Mammary epithelial cell (primary cell): ENCODE measurements at places on chromosomes 6 and 20. TPM values are rescaled to one million over a fixed set of nuclear protein-coding genes. Genes with fewer than 3 reads are reported as not detected.

DNA sequence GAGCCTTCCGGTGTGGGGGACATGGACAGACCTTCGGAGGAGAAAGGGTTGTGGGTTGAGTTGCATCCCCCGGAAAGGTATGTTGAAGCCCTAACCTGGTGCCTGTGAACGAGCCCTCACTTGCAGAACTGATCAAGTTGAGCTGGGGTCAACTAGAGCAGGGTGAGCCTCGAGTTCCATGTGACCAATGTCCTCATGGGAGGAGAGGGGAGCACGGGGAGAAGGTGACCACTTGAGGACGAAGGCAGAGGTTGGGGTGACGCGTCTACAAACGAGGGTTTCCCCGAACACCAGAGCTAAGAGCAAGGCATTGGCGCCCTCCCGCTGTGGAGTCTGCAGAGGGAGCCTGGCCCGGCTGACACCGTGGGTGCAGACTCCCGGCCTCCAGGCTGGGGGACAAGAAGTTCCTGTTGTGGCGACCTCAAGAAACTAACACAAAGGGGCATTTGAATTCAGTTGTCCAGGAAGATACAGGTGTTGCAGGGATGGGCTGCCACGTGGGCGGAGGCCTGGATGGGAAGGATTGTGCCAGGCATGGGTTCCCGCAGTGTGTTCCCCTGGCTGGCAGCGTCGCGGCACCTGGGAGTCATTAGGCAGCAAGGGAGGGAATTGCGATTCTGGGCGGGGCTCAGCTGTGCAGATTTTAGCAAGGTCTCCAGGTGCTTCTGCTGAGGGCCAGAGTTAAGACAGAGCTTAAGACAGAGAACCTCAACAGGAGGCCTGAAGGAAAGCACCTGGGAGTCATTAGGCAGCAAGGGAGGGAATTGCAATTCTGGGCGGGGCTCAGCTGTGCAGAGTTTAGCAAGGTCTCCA is 20.4 kb upstream of the UNC93A start:
- DNase-seq: no peak

GRCh38 chr6:97394160-97394748 is 111.2 kb upstream of the MMS22L start:
- peak; percentile 29 for DNase-seq

MAP7 gene
- total RNA-seq: 39.0 and 44.1 TPM in 2 replicates

DNA sequence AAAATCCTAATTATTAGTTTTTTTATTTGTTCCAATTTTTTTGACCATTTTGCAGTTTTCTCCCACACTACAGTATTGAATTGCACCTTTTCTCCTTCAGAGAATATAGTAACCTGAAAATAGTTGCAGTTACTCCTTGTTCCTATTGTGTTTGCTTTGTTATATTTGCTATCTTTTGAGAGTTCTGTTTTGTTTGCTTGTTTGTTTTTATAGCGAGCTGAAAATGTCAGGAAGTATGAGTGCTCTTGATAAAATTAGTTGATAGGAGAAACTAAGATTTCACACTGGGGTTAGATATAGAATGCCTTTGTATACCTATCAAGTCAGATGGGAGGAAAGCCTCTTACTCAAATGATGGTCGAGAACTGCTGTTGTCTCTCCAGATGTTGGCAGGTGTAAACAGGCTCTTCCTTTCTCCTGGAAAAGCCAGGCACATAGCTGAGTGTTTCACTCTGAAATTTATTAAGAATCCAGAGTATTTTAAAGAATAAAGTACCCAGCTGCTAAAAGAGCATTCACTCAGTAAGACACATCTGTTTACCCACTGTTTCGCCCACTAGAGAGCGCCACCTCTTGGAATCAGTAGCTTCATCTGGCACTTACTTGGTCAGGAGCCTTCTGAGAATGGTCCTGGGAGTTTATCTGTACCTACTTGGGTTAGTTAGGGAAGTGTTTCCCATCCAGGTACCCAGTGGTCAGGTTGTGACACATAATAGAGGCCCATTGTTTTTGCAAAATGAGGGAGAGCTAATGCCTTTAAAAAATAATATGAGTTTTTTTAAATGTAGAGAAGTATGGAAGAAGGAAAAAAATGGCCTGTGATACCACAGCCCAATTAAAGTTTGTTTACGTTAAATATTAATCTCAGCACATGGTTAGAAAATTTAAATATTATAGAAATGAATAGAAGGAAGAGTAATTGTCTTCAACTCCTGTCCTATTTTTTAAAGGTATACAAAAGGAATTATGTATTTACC is 11.2 kb downstream of the NT5DC1 start:
- DNase-seq: peak; percentile 42

DNA sequence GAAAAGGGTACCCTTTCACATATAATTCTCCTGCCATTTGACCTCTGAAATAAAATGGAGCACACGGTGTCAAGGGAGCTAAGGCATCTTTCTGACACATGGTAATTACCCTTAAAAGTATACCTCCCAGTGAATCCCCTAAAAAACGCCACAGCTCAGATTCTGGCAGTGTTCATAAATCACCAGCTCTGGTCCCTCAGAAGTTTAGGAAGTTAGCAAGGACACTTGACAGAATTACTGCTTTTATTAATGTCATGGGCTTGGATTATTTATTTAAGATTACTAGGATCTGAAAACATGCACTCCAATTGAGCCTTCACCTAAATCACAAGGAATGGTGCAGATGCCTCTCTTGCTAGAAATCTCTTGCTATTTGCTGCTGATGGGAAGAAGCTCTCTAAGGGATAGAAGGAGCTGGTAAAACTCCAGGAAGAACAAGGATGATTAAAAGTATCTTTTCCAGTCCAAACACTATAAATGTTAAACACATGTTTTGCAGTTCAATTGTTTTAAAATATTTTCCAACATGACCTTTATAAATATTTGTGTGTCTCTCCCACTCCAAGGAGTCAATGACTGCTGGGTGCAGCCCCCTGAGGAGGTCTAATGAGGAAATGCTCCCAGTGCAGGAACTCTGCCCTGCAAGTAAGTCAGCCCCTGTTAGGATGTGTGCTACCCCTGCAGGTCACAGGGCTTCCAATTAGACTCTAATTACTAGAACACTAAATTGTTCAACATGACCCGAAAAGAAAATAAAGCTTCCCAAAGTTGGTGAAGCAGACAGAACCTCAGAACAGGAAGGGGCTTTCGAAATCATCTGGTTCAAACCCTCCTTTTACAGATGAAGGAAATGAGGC is 230.3 kb downstream of the TFAP2A start:
- no peak for DNase-seq

GRCh38 chr6:140909156-140909555 is 1223.6 kb upstream of the GJE1 start:
- peak; percentile 46 for DNase-seq

MAS1 gene
- total RNA-seq: not detected in 2 replicates

DNA sequence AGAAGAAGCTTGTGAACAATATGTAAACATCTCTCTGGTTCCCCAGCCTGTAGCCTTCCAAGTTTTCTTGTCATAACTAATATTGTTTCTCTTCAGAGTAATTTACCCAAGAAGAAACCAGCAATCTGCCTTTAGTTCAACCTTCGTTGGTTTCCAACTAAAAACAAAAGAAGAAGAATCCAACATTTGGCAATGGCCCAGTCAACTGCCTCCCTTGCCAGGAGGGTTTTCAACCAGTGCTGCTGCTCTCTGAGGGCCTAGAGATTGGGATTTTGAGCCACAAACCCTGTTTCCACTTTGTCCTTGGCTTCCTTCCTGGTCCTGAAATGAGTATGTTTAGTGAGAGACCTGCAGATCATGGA is 395.8 kb upstream of the CNR1 start:
- no peak for DNase-seq

- no peak for DNase-seq
Measured at GRCh38 chr6:4901386-4902061, 102.3 kb downstream of the RPP40 start.

DNA sequence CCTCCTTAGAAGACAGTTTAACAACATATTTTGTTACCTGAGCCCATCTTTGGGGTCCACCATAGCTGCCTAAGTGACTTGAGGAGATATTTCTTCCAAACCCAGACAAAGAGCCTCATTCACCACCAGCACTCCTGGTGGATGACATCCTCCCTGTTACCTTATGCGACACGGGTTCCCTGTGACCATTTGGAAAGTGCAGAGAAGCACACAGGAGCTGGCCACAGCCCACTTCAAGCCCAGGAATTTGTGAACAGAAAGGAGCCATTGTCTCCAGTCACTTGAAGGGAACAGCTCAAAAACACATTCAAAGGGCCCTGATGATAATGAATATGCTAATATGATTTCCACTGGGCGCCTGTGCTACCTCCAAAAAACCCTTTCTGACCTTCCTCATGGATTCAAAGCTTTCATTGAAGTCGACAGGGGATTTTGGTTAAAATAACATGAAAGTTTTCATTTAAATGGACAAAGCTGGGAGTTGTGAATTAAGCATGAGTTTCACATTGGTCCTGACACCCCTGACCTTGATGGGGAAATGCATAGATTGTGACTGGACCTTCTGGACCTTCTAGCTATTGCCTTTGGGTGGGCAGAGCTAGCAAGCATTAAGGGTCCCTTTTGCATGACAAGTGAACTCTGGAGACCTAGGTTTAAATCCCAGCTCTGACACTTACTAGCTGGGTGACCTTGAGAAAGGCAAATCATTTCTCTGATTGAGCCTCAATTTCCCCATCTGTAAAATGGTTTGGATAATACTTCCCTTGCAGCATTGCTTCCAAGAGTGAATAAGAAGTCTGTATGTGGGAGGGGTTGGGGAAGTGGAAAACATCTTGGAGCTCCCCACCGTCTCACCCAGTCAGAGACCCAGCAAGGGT is 83.3 kb upstream of the SIRPA start:
- DNase-seq: peak; percentile 39

STX11 gene
- total RNA-seq: 1.2 TPM

DNA sequence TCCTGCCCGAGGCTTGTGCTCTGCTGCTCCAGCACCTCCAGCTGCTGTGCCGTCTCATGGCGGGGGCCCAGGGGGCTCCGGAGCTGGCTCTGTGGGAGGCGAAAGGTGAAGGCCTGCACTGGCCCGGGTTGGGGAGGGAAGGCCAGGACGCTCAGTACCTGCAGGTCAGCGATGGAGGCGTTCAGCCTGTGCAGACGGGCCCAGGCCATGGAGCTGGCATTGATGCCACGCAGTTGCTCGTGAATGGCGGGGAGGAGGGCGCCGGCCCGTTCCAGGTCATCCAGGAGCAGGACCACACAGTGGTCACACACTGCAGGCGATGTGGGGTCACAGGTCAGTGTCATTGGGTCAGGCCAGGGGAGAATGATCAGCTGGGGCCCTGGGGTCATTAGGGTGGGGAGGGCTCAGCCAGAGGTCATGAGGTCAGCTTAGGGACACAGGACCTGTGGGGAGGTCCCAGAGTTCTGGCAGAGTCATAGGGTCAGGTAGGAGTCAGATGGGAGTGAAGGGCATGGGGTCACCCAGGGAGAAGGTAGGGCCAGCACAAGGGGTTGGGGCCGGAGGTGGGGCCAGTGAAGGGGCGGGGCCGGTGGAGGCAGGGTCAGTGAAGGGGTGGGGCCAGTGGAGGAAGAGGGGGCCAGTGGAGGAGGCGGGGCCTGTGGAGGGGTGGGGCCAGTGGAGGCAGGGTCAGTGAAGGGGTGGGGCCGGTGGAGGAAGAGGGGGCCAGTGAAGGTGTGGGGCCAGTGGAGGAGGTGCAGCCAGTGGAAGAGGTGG is 18.0 kb downstream of the ADRM1 start:
- no peak for DNase-seq

GRCh38 chr20:47796971-47797370 is 11.7 kb upstream of the SULF2 start:
- DNase-seq: no peak

DNA sequence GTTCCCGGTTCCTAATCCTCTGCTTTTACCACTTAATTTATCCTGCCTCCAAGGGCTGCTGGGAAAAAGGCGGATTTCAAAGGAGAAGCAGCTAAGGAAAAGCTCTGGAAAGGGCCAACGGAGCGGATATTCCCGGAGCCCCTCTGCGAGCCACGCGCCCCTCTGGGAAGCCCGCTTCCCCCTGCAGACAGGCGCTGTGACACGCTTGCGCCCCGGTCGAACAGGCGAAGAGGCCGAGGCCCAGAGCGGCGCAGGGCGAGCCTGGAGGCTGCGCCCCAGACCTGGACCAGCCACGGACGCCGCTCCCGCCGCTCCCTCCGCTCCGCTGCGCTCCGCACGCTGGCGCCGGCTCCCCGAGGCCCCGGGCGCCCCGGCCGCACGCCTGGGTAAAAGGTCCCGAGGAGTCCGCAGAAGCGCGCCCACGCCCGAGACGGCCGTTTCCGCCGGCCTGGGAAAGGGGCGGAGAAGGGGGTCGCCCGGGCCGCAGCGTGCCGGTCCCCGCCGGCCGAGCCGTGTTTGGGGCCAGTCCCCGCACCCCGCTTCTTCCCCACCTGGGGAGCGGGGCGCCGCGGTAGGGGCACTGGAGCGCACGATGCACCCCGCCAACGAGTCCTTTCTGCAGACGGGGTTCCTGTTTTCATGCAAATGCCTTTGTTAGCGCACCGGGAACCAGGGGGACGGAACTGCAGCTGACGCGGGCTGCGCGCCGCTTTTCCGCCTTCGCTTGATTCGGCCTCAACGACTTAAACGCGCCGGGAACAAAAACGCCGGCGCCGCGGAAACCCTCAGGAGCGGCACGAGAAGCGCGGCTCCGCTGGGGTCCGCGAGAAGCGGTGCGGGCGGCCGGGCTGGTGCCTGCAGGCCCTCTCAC is 91.9 kb upstream of the SIRPA start:
- DNase-seq: no peak

GRCh38 chr6:155771822-155772221 is 316.2 kb upstream of the NOX3 start:
- DNase-seq: no peak

SNX9 gene
- 31.5 TPM for total RNA-seq

- no peak for DNase-seq
Measured at GRCh38 chr6:150184850-150185731, 42.2 kb downstream of the PPP1R14C start.

FBXO9 gene
- total RNA-seq: 31.5 TPM

SNTA1 gene
- total RNA-seq: 9.1 and 9.4 TPM in 2 replicates

- no peak for DNase-seq
Measured at GRCh38 chr6:145278163-145278807, 457.0 kb downstream of the EPM2A start.

GRCh38 chr20:7868108-7868507 is 72.2 kb downstream of the HAO1 start:
- DNase-seq: no peak

DNA sequence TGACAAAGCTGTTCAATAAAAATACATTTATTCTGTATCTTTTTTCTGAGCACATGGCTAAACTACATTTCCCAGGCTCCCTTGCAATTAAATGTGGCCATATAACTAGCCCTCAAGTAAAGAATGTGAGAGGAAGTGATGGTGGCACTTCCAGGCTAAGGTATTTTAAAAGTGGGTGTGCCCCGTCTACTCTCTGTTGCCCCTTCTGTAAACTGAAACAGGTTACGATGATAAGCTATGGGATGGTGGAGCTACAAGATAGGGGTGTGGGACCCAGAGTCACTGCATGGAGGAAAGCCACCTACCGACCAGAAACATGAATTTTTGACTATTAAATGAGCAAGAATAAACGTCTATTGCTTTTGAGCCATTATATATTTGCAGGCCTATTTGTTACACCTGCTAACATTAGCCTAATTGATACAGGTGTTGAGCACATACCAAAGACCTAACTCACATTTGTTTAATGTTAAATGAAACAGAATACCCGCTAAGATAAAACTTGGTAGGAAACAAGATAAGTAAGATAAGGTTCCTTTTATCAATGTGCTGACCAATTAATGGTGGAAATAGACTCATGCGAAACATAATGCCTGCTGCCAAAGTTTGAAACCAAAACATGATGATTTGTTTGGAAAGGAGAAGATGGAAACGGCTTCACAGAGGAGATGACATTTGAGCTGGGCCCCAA is 3.1 kb downstream of the FYN start:
- no peak for DNase-seq

GRCh38 chr6:84967389-84967788 is 203.0 kb upstream of the TBX18 start:
- peak; percentile 27 for DNase-seq

INSM1 gene
- total RNA-seq: not detected

GRCh38 chr6:155829646-155830045 is 374.0 kb upstream of the NOX3 start:
- peak; percentile 25 for DNase-seq
